Stimulated activated CD4-positive, alpha-beta T cell treated with anti-CD3 and anti-CD28 coated beads, Interleukin-1b, Interleukin-23, amount 100 ng/mL, for 24 hours (primary cell): ENCODE measurements at places on chromosomes 3 and 15.

GRCh38 chr15:53786401-53786800 is 26.9 kb upstream of the WDR72 start:
- DNase-seq: no peak

GRCh38 chr3:16363636-16364035 is 98.6 kb downstream of the OXNAD1 start:
- DNase-seq: no peak

GRCh38 chr15:85692873-85693272 is 101.9 kb downstream of the KLHL25 start:
- DNase-seq: no peak

DNA sequence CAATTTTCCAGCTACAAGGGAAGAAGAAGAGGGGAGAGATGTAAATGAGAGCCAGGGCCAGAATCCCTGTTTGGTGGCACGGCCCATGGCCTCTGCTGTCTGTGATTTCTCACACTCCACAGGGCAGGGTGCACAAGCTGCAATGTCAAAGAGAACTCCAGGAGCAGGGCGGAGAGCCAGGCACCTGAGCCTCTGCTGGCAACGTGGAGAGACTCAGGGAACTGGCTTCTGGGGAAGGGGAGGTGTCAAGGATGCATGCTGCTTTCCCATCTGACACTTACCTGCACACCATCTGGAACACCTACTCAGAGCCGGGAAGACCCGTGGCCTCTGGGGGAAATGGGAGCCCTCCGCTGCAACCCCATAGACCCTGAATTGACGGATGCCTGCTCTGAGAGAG is 507.5 kb upstream of the NR2F2 start:
- DNase-seq: no peak

- peak; percentile 44 for DNase-seq
Measured at GRCh38 chr15:63945007-63945788, 101.1 kb downstream of the DAPK2 start.

DNA sequence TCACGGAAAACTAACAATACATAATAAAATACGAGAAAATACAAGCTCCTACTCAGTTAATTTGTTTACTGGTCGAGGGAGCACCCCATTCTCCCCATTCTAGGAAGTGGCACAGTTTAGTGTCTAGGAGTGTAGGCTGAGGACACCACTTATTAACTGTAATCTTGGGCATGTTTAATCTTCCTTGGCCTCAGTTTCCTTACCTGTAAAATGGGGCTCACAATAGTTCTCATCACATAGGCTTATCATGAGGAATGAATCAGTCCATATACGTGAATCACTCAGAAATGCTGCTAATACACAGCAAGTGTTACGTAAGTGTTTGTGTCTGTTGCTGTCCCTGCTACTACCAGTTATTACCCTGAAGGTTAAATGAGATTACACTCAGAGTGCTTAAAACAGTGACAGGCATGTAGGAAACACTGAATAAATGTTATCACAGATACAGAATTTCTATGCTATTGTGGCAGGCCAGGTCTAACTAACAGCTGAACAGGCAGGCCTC is 210.2 kb downstream of the OSBPL10 start:
- no peak for DNase-seq

DNA sequence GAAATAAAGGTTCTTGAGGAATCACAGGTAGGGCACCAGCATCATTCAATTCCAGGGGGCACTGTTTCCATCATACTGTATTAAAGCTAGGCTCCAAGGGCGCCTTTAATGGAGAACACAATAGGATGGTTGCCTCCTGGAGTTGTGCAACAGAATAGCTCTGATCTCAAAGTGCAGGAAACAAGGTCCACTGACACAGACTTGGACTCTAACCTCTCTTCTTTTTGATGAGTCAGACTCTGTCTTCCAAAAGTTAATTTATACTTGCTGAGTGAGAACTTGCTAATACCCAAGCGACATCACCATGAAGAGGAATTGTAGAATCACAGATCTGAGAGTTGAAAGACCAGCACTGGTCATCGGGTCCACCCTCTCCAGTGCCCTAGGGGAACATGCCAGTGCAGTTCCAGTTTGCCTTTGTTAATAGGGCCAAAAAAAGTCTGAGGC is 94.4 kb upstream of the PHLDB2 start:
- no peak for DNase-seq

GRCh38 chr15:67722030-67722817 is 103.1 kb upstream of the SKOR1 start:
- no peak for DNase-seq

DNA sequence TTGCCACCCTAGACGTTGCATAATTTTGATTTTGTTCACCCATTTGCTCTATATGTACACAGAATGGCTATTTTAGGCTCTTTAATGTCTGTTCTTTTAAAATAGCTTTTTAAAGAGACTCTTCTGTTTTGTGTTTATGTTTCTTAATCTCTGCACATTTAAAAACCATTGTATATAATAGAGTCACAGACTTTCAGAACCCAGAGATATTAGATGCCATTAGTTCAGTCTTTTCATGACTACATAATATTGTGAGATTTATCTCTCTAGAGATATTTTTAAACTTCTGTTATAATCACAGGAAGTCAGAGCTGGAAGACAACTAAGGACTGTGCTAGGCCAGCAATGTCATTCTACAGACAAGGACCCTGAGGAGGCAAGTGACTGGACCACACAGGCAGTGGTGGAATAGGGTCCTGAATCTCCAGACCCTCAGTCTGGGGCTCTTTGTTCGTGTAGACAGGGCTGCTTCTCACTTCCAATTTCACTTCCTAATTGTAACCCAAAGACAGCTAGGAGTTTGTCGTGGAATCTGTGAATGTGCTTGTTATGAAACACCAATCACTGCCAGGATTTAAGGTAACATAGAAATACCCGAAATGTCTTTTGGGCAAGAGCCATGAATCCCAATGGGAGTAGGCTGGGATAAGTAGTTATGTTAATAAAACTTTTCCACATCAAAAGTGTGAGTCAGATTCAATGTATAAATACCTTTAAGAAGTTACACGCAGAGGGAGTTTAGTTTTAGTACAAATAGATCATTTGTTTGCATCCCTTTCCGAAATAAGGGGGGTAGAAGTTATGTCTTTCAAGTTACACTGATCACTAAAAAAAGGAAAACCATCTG is 165.2 kb upstream of the ROPN1 start:
- no peak for DNase-seq

DNA sequence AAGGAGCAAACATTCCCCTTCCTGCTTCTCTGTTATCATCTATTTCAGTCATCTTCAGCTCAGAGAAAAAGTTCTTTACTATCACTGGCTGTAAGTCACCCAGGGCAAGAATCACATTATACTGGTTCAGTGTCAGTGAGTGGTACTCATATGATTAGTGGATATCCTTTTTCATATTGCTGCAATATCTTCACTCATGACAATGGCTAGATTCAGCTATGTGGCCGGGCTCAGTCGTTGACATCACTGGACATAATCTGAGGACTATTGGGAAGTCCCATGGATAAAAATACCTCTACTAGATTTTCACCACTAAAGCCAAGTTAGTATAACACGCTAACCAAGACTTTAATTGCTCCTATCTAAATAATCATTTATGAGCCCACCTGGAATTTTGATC is 91.3 kb upstream of the UBE2E2 start:
- no peak for DNase-seq

DNA sequence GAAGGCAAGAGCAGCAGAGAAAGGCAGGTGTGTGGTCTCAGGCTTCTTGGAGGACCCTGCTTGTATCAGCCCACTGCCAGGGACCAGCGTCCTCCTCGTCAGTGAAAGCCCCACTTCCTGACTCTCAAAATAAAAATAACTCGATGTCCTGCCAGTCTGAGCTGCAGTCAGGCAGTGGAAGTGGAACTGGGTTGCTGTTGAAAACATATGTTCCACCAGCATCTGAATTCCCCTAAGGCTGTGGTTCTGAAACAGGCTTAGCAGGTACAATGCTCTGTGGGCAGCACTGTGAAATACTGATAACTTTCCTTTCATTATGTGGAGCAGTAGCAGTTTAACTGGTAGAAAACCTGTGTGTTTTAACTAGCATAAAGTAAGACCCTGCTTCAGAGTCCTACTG is 121.6 kb upstream of the EIF1B start:
- DNase-seq: no peak

GRCh38 chr15:101295607-101296161 is 636 bp upstream of the SNRPA1 start:
- DNase-seq: no peak

- DNase-seq: no peak
Measured at GRCh38 chr3:173584093-173584837, 186.7 kb downstream of the NLGN1 start.

DNA sequence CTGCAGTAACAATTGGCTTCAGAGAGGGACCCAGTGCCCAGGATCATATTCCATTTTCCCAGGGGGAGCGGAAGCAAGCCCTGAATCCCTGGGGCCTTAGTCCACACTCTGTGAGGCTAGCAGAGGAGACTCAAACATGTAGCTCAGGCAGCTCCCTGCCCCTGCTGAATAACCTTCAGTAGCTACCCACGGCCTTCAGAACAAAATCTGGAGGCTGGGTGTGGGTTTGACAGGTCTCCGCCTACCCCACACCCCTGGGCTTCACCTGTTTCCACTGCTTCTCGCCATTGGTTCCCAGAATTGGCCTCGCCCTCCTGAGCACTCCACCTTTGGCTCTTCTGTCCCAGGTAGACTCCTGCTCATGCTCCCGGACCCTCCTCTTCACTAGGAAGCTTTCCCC is 93.6 kb upstream of the ATP2B2 start:
- no peak for DNase-seq

DNA sequence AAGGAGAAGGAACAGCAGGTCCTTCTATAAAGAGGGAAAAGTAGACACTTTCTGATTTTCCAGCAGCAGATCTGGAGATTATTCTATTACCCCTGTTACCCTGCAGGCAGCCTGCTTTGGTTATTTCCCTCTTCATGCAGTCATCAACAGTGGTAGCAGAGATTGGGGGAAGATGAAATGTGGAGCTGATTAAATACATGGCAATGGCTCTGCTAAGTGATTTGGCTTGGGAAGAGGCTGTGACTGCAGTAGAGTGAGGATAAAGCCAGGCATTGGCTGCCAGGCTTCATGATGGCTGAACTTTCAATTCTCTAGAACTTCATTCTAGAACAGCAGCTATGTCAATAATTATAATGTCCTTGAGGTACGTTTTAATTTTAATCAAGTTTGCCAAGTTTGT is 29.1 kb downstream of the PTX3 start:
- DNase-seq: no peak

DNA sequence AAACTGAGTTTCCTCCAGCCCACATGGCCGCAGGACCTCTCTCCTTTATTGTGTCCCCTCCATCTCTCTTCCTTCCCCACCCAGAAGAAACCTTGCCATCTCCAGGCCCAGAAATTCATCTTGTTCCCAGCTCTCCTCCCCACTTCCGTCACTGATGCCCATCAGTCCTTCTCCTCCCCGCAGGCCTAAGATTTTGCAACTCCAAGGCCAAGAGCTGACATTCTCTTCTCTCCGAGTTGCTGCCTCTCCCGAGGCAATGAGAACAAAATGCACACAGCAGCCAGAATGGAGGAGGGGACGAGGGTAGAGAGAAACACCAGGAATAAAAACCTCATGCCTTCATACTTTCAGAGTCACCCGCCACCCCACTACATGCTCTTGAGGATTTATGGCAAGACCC is 526.5 kb upstream of the PROK2 start:
- DNase-seq: no peak

DNA sequence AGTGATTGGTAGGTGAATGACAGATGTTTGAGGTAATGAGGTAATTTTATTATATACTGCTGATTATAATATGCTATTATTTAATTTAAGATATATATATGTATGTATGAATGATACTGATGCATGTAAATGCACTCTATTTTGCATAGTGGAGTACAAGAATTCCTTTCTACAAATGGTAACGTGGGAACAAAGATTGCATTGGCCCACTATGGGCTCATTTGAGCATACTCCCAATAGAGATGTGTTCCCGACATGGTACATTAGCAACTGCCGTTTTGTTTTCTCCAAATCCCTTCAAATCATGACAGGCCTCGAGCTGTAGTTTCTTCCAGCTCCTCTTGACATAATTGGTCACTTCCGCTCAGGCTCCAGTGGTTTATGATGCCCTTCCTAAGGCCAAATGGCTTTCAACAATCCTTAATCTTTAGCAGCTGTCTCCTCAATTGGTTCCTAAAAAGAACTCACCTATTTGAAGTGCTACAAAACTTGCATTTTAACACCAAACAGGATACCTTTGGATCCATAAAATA is 266.1 kb downstream of the ADAMTSL3 start:
- no peak for DNase-seq

DNA sequence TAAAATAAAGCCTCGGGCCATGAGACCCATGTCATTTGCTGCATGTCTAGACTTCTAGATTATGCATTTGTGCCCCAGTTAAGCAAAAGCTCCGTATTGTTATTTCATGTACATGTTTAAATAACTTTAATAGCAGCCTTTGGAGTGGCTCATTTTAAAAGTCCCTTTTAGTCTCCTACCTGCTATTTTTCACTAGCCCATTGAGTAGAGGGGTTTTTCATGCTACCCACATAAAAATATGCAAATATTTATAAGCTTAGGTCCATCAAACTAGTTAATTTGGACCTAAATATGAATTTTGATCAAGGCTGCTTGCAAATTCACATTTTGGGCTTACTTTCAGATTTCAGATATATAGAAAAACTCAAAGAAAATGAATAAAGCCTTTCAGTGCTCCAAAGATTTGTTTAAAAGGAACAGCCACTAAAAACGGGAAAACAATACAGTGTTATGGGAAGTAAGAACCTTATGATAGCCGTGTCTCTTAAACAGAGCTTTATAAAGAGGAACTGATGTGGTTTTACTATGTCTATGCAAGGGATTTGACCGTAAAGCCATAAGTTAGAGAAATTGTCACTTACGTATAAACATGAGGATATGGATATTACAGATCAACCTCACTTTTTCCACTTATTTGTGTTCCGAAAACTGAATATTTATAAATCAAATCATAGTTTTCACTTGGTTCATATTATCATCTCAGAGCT is 30.0 kb downstream of the FILIP1L start:
- DNase-seq: no peak

GRCh38 chr3:152941859-152942258 is 106.9 kb downstream of the P2RY1 start:
- DNase-seq: no peak

GRCh38 chr3:77563012-77563411 is 523.1 kb downstream of the ROBO2 start:
- no peak for DNase-seq

DNA sequence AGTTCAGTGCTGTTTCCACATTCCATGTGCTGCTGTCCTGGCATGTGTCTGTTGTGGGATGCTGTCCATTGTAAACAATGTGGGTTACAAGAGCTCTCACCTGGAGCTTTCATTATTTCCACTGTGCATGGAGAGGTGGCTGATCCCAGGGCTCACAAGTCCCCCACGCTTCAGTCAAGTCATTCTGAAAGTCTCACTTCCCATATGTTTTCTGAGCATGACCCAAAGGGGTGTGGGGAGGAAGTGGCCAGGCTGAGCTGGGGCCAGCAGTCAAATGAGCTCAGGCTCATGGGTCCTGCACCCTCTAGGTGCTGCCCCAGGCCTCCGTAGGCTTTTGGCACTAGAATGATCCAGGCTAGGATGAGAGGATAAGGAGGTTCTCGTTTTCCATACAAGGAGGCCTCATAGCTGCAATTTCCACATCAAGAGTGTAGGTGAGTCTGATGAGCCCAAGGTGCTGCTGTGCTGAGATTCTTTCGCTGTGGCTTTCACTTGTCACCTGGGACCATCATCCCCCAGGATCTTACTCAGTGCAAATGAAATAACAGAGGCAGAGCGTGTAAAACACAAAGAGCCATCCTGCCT is 22.0 kb downstream of the STARD5 start:
- peak; percentile 44 for DNase-seq

GRCh38 chr3:52007291-52007690 is 11.6 kb upstream of the RPL29 start:
- DNase-seq: no peak
